Upper lobe of left lung (tissue), 6 donors: ENCODE measurements at places on chromosomes 7 and 10.

DNA sequence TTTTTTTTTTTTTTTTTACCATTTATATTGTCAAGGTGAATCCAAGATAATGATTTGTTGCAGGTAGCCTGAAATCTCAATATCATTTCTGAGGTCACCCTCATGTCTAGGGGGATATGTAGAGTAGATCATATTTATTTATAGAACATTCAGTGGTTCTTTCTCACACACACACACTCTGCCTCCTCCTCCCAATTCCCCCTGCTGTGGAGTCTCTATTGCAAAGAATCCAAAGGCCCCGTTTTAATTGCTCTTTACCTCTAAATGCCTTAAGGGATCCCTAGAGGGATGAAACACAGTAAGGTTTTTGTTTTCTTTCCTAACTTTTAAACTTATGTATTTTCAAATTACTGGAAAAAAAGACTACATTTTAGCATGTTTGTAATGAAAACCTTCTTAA lies 170.0 kb downstream of the PRKG1 start:
- DNase-seq = no peak

- DNase-seq = no peak
Observed at GRCh38 chr7:141928146-141928844, 12.1 kb downstream of the OR9A4 start.

- no peak for DNase-seq
Observed at GRCh38 chr7:93159490-93159889, 11.3 kb upstream of the SAMD9L start.

DNA sequence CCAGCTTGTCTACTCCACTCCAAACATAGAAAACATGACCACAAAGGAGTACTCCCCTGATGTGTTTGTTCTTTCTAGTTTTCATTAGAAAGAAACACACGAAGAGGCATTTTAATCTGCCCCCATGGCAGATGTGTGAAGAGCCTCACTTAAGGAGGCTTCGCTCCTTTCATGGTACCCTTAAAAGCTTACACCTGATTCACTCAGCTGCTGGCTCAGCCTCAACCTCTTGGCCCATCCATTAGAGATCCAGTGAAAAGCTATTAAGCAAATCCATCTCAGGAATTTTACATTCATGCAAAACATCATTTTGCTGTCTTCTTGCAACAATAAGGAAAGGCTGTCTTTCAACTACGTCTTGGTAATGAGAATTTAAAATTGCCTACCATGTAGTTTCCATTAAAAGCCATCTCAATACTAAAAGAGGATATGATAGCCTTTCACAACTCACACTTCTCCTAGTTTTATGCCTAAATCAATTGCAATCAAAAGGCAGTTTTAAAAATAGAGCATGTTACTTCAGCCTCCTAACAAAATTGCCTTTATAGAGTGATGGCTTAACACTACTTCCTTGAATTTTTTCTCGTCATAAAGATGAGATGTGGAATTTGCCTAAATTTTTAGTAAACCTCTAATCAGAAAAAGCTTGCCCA lies 22.7 kb downstream of the MACC1 start:
- no peak for DNase-seq

DNA sequence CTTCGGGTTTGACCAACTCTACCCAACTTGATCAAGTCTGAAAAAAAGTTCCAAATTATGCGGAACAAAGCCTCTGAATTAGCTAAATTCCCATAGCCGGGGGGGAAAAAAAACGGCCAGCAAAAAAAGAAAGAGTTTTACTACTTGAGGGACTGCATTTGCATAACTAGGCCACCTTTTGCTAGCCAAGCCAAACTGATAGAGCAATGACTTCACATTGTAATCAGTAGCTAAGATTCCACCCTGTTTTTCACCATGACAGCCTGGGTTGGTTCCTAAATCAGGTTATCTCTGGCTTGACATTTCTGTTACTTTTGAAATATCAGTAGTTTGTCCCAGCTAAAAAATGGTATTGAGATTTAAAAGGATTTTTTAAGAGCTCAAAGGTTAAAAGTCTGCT lies 31.4 kb upstream of the CREB3L2 start:
- DNase-seq = no peak

DNA sequence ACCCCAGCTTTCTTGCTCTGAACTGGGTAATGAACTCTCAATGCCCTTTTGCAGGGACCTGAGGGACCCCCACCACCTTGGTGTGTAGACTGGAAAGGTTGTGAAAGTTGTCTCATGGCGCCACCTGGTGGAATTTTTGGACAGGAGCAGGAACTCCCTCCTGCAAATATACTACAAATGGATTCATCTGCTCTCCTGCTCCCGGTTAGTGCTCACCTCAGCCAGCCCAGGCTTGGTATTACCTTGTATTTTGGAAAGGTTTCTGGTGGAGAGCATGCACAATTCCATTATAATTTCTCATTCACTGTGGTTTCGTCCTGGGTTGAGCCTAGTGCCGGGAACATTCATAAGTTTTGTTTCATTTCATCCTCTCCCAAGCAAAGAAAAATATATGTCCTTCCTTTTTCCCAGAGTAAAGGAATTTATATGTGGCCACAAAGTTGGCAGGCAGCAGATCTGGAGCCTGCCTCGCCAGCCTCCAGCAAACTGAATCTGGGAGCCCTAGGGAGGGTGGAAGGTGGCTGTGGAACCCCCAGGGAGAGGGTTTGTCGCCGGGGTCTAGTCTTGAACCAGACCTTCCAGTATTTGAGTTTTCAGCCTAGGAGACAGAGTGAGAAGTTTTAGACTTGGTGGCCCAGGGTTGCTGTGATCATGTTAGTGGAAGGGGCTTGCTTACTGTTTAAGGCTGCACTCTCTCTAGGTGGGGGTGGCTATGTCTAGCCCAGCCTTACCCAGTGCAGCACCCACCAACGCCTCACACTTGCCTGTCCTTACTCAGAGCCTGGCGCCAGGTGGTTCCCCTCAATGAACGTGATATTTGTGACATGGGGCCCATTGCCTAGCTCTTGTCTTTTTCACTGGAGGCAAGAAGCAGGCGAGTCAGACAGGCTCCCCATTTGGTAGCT lies 9.5 kb downstream of the FAM241B start:
- no peak for DNase-seq

GRCh38 chr10:66625709-66626590 lies 299.9 kb upstream of the LRRTM3 start:
- DNase-seq = no peak

DNA sequence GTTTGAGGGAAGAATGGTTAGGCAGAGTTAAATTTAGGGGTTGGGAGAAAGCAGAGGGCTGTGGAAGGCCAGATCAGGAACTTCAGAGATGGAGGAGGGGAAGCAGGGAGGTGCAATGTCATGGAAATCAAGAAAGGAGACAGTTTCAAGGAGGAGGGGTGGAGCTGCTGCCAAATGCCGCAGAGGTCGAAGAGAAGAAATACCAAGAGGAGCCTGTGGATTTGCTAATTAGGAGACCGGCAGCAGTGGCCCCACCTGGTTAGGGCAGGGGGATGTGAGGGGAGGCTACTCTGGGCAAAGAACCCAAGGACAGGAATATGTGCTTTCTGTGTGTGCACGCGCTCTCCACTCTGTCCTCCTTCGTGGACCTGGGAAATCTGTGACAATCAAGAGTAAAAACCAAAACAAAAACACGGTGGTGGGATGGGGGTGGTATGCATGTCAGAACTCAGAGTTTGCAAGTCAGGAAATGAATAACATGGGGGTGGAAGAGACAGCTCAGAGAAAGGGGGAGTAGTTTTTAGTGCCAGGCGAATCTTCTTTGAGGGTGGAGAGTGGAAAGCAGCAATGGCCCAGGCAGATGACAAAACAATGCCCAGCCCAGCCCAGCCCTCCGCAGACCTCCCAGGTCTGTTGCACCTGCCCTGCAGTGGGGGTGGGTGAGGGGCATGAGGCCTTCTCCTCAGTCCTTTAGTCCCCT lies 102.9 kb upstream of the PAX2 start:
- DNase-seq = no peak

GRCh38 chr7:30896036-30896435 lies 15.6 kb upstream of the AQP1 start:
- no peak for DNase-seq

- DNase-seq = no peak
Observed at GRCh38 chr7:16970732-16971482, 89.1 kb upstream of the AGR3 start.

DNA sequence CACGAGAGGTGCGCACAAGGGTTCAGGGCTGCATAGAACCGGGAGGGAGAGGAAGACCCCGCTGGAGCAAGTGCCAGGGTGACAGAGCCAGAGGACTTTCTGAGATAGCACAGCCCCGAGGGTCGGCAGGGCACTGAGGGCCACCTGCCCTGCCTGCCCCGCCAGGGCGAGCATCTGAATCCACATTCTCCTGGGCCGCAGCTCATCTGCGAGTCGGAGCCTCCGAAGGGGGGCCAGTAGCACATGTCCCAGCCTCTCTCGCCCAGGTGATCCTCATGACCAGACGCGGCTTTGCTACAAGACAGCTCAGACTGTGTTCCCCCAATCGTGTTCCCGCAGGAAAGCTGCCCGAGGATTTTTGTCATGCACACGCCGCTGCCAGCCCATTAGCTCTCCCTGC lies 71.2 kb downstream of the ADARB2 start:
- DNase-seq = peak; percentile 58

DNA sequence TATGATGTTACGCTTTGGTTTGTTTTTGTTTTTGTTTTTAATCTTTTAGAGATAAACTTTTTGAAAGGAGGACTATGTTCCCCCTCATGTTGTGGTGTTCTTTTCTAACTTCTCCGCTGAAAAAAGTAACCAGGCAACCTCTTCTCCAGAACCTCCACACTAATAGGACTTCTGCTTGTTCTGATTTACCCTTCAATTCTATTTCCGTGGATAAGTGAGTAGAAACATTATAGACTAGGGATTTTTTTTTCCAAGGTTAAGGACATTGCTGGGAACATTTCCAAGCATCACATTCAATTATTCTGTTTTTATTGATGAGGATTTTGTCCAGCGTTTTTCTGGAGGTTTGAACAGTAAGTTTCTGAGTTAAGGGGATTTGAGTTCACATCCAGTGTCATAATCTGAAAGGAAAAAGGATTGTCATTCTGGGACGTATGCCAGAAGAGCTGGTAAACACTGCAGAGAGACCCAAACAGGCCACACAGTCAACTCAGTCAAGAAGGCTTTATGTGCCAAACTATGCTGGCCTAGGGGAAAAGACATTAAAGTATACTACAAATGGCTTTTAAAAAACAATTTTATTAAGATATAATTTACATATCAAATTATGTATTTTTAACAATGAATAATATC lies 28.3 kb upstream of the RALA start:
- DNase-seq = no peak

GRCh38 chr7:5528071-5528814 lies 104.6 kb upstream of the TNRC18 start:
- DNase-seq = no peak

- DNase-seq = no peak
Observed at GRCh38 chr7:94418851-94419250, 24.2 kb downstream of the COL1A2 start.

GRCh38 chr10:84262190-84262956 lies 17.5 kb downstream of the RGR start:
- no peak for DNase-seq

GRCh38 chr7:151541709-151542499 lies 22.2 kb upstream of the RHEB start:
- no peak for DNase-seq

GRCh38 chr10:79004311-79004710 lies 64.5 kb upstream of the ZMIZ1 start:
- no peak for DNase-seq

DNA sequence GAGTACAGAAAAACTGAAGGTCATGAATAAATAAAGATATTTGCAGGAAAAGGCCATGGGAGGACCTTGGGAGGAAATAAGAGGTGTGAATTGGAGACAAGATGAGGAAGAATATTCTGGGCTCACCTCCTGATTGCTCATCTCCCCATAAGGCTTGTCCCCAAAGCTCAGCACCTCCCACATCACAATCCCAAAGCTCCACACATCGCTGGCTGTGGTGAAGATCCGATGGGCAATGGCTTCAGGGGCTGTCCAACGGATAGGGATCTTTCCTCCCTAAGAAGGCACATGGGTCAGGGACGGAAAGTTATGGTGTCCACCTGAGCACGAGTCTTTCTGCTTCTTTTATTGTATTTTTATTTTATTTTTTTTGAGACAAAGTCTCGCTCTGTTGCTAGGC lies 12.9 kb downstream of the ZYX start:
- DNase-seq = no peak

- no peak for DNase-seq
Observed at GRCh38 chr10:6583447-6583846, 3.4 kb upstream of the PRKCQ start.

GRCh38 chr7:140028311-140028710 lies 34.4 kb downstream of the PARP12 start:
- no peak for DNase-seq

GRCh38 chr7:41630741-41631140 lies 72.1 kb downstream of the INHBA start:
- DNase-seq = no peak

DNA sequence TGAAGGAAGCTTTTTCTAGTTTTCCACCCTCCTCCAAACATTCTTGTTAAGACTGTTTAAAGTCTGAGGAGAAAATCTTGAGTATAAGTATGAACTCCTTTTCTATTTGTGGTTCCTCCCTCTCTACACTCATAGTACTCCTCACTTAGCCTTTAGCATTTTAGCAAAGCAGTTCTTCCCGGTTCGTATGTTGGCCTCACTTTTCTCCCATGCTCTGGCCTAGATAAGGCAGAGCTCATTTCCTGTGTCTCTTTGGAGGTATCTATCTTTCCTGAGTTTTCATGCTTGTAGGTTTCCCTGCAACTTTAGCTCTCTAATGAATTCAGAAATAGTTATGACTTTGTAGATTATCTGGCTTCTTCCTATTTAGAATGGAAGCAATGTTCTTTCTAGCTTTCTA lies 5.9 kb upstream of the OR2F1 start:
- DNase-seq = no peak

DNA sequence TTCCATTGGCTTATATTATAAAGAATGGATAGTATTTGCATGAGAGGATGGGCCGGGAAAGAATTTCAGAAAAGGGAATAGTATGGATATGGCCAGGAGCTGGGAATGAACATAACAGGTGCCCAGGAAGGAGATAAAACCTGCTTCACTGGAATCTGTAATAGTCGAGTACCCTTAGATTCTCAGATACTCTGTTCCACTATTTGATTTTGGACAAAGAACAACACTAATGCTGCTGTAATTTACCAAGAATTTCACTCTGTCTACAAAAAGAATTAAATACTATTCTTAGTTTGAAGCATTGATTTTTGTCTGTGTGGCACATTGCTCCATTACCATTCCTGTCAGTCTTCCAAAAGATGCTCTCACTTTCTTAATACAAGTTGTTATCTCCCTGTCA lies 718.2 kb upstream of the LRRN3 start:
- DNase-seq = no peak

DNA sequence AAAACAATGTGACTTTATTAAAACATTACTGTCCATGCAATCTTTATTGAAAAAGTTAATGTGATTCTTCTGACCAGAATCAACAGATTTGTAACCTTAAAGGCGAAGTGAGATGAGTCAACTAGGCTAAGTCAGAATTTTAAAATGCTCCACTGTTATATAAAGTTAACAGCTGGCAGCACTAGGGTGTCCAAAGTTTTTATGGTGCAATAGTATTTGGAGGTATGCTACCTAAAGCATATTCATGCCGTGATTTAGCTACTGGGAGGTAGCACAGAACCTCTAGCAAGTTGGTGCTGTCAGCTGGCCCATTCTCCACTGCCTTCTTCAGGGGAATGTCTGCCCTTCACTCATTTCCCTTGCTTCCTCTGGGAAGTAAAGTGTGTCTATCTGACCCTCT lies 126.7 kb downstream of the RAPGEF5 start:
- DNase-seq = no peak
